ENCODE measurements at places on chromosomes 12 and 14. TPM values are rescaled to one million over a fixed set of nuclear protein-coding genes. Genes with fewer than 3 reads are reported as not detected.
A peak's percentile ranks its signal among the peaks of the same experiment; 100 is the strongest.

- DNase-seq = no peak
These were observed 172.4 kb upstream of the LMNTD1 start for GRCh38 chr12:25725470-25725869.

GRCh38 chr14:103500148-103500990, 22.3 kb downstream of the CKB start:
- peak; percentile 68 for DNase-seq

DNA sequence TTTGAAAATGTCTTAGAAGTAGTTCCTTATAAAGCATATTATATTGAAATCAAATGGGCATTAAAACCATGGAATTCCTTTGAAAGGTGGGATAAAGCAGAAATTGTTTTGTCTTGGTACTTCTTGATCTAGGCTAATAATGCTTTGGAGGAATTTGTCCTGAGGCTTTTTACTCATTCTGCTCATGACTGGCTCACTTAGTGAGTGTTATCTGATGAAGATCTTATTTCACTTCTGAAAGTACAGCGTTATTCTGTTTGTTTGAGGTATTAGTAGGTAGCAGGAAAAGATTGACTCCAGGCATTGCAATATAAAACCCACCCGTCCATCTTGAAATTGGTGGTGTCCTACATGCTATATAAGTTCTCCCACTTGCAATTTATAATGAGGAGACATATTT, 5.5 kb downstream of the C12orf71 start:
- no peak for DNase-seq

- DNase-seq = no peak
These were observed 57.9 kb upstream of the SLC38A2 start for GRCh38 chr12:46430340-46430948.

DNA sequence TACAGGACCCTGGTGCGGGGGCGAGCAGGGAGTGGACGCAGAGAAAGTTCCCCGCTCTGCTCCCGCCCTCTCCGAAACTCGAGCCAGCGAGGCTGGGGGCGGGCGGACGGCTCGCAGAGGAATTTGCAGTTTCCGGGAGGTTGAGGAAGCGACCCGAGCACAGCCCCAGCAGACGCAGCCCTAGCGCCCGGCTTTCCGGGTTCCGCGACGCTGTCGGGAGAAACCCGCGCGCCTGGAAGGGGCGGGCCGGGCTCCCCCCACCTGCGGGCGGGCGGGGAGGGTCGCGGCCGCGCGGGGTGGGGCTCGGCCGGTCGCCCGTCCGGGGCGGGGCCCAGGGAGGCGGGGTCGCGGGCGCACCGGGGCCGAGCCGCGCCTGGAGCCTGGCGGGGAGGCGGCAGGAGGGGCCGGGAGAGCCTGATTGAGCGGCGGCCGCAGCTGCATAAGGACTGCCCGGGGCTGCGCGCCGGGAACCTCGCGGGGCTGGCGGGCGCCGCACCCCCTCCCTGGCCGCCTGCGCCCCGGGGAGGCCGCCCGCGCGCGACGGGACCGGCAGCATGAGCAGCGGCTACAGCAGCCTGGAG, at the start of gene RASSF3:
Gene RASSF3 (plus strand): TSS at position 417 of the 581 bp plus-strand sequence. CDS start 138 bp downstream, at position 555.
- DNase-seq = peak; percentile 70

DNA sequence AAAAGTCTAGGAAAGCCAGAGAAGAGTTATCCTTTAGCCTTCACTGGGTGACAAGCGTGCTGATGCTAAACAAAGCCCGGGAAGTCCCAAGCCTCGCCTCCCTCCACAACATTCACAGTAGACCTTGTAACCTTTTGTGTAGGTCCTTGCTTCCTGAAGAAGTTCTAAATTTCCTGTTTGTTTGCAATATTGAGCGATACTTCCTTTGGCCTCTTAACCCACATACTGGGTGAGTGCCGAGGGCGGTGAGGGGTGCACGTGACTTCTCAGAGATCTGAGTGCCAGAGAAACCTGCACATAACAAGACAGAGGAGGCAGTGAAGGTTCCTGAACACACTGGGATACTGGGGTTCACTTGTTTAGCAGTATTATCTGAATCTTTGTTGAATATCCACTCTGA, 134.3 kb downstream of the PLXNC1 start:
- DNase-seq = peak; percentile 29

- DNase-seq = no peak
These were observed 247.4 kb downstream of the GALC start for GRCh38 chr14:87745507-87746118.

GRCh38 chr12:90969346-90969745, 14.4 kb upstream of the CCER1 start:
- no peak for DNase-seq

GRCh38 chr12:46516933-46517578, 144.5 kb upstream of the SLC38A2 start:
- no peak for DNase-seq

GRCh38 chr12:14418451-14418890, 53.0 kb downstream of the ATF7IP start:
- DNase-seq = peak; percentile 60

DNA sequence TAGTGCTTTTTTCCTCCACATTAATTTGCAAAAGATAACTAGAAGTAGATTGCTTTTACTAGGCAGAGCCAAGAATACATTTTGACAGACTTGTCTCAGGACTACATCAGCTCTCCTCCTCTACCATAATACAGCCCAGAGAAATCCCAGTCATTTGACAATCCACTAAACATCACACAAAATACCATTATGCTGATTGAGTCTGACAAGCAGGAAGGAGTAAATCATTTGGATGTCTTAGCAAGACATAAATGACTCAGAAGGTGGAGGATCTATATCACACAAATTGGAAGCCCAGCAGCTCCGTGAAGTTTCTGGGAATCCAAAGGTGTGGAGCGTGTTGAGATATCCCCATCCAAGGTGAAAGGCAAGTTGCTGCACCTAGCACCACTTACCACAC, 75.4 kb upstream of the FKBP4 start:
- DNase-seq = no peak

GRCh38 chr14:71752111-71752738, 180.0 kb upstream of the RGS6 start:
- DNase-seq = no peak

DNA sequence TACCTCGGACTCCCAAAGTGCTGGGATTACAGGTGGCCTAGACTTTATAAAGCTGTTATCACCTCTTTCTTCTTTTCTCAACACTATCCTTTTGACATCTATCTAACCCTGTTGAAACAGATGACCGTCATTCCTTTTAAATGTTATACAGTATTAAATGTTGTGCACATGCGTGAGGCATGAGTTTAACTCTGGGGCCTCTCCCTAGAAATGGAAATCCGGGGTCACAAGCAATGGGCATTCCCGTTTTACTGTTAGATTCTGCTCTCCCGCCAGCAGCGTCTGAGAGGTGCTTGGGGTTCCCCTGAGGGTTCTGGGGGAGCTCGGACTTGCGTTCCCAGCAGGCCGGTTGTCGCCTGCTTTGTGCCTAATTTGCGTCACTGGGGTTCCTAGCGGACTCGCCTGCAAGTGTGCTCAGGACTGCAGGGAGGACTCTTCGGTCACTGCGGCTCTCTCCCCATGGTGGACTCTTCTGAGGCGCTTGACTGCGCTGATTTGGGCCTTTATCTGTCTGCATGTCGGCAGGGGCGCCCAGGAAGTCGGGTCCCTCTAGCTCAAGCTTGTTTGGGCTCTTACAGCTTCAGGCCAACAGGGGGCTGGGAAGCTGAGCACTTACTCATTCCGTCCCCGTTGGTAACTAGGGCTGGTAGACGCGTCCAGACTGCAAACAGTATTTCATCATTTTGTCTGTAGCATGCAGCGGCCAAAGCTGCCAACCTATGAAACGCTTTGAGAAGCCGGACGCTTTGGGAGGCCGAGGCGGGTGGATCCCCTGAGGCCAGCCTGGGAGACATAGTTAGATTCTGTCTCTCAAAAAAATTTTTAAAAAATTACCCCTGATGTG, 1.2 kb upstream of the RAN start:
- DNase-seq = peak; percentile 67

GRCh38 chr12:83150465-83151189, 463.9 kb downstream of the TMTC2 start:
- no peak for DNase-seq

GRCh38 chr12:50537538-50537919, 32.7 kb downstream of the DIP2B start:
- no peak for DNase-seq

GRCh38 chr12:70549340-70550179, 87.7 kb downstream of the PTPRB start:
- no peak for DNase-seq

- no peak for DNase-seq
These were observed 81.2 kb downstream of the SPPL3 start for GRCh38 chr12:120822832-120823503.

GRCh38 chr14:69048456-69048855, 69.4 kb upstream of the ACTN1 start:
- DNase-seq = peak; percentile 23

GRCh38 chr14:33432407-33433023, 493.8 kb downstream of the NPAS3 start:
- peak; percentile 17 for DNase-seq

The KCNC2 gene
- total RNA-seq = not detected

The GPR162 gene
- total RNA-seq = not detected

The INSM2 gene
- not detected for total RNA-seq

The POU6F1 gene
- total RNA-seq = 25.1 TPM

The LTBP2 gene
- total RNA-seq = 0.54 TPM

The TAS2R7 gene
- total RNA-seq = not detected

The OTOGL gene
- total RNA-seq = not detected

All from CD4-positive, CD25-positive, alpha-beta regulatory T cell (primary cell).